HepG2 (cell line): ENCODE measurements at places on chromosomes 7 and 10.
A peak's percentile ranks its signal among the peaks of the same experiment; 100 is the strongest.

GRCh38 chr10:26361351-26361750, 76.8 kb upstream of the APBB1IP start:
- no peak for DNase-seq

DNA sequence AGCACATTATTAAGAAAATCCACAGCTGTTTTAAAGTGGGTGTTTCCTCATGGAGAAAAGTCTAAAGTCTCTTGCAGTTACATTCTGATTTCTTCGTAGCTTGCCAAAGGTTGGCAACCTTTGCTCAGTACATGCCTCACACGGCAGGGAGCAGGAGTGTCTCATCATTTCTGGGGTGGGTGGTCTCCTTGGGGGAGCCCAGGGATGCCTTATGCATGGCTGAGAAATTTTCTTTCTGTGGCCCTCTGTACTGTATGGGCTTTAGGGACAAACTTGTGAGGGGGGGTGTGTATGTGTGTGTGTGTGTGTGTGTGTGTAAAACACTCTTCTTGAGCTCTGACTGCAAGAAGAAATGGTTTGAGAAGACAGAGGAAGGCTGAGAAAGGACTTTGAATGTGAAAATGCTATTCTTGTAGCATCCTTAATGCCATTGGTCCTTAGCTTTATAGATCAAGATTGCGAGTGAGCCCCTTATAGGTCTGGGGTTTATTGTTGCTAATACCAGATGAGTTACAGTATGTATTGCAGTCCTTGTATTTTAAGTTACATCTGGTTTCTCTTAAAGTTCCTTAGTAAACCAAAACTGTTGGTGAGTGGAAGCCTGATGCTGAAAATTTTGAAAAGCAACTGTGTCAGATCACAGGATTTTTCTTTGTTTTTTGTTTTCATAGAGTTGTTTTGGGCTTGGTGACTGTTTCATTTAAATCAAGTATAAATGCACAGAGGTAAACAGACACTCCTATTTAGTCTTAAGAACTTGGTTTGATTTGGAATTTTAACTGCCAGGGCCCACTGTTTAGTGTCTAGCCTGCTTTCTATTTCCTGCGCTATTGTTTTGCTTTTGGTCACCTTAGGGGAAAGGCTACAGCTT, 242.0 kb downstream of the BICC1 start:
- no peak for DNase-seq

- DNase-seq: no peak
These were observed 704.0 kb upstream of the IGFBP3 start for GRCh38 chr7:46625032-46625431.

- DNase-seq: no peak
These were observed 116.8 kb downstream of the DIP2C start for GRCh38 chr10:572696-573095.

- no peak for DNase-seq
These were observed 68.4 kb downstream of the CDHR3 start for GRCh38 chr7:106031300-106032035.

GRCh38 chr7:116340943-116341907, 130.9 kb downstream of the TES start:
- no peak for DNase-seq

- DNase-seq: no peak
These were observed 98.7 kb upstream of the PPIF start for GRCh38 chr10:79248341-79249185.

DNA sequence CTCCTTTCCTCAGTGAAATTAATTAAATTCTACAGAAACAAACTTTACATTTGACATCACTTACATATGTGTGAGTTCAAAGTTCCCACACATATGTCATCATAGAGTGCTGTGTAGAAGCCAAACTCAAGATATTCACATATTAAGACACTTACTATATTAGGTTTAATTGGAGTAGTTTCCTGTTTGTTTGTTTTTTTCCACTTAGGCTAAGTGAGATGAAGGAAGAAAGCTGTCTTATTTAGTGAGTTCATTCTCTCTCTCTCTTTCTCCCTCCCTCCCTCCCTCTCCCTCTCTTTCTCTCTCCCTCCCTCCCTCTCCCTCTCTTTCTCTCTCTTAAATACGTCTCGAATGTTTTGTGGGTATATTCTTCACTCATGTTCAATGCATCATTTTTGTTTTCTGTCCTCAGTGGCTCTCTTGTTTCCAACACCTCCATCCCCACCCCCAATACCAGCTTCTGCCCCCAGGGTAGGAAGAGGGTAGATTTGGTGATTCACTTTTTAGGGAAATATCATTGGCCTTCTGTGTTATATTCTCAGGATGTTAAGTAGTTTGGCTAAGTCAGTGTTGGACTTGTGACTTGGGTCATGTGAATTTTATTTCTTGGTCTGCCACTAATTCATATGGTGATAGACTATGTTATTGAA, 262.0 kb downstream of the FRMD4A start:
- no peak for DNase-seq

- no peak for DNase-seq
These were observed 32.1 kb downstream of the KMT2C start for GRCh38 chr7:152403726-152404125.

DNA sequence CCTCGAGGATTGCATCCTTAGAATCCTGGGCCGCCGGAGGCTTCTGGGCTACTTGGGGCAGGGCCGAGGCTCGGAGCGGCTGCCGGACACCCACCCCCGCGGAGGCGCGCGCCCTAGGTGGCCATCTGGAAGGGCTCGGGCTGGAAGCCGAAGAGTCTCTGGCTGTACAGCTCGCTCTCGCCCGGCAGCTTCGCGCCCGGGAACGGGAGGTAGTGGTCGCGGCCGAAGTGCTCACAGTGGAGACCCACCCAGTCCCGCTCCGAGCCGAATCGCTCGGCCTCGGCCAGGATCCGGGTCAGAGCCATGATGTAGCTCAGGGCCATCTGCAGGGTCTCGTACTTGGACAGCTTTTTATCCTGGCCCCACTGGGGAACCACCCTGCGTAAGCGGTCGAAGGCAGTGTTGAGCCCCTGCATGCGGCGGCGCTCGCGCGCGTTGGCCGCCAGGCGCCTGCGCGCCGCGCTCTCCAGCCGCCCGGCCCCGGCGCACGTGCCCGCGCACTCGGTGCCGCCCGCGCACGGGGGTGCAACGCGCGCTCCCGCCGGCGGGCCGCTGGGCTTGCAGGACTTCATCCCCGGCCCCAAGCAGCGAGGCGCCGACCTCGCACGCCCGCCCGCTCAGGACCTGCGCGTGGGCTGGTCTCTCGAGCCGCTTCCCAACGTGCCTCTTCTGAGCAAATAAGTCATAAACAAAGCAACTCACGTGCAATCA, 652 bp downstream of the ATOH7 start:
- peak; percentile 30 for DNase-seq

GRCh38 chr7:8818406-8818805, 385.0 kb downstream of the NXPH1 start:
- no peak for DNase-seq

DNA sequence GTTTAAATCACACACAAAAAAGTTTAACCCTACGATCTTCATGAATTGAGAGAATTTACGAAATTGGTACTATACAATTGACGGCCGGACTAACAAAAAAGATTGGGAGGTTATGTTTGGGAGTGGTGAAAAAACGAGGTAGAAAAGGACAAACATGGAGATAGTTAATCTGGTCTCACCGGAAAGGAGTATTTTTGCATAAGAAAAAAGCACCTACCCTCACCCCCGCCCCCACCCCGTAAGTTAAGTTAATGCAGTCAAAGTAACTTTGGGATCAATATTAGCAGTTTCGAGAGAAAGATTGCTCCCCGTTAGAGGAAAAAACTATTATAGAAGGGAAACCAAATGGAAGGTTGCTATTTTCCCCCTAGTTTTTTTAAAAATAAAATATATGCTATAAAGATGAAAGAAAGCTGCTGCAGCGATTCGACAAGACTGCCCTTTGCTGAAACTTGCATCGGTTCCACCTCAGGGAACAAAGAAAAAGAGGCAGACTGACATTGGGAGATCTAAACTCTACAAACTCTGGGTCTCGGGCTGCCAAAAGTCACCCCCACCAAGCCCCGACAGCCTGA, 3.5 kb downstream of the SP8 start:
- no peak for DNase-seq

GRCh38 chr7:31478721-31479120, 35.2 kb upstream of the ITPRID1 start:
- DNase-seq: no peak

- DNase-seq: no peak
These were observed 182.2 kb downstream of the SPAG6 start for GRCh38 chr10:22527520-22527919.

DNA sequence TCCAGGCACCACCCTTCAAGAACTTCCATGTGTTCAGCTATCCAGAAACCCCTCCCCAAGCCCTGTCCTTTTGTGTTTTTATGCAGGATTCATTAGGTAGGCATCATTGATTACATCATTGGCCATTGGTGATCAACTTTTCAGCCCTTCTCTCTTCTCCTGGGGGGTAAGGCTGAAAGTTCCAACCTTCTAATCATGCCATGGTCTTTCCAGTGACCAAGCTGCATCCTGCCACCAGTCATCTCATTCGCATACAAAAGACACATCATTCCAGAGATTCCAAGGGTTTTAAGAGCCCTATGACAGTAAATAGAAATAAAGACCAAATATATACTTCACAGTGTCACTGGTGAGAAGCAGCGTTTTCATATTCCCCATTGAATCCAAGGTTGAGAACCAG, 48.2 kb downstream of the DNAJC12 start:
- no peak for DNase-seq

GRCh38 chr10:4771554-4772201, 54.3 kb upstream of the AKR1E2 start:
- peak; percentile 13 for DNase-seq

GRCh38 chr10:47009215-47009838, 98.1 kb downstream of the PTPN20 start:
- DNase-seq: no peak

DNA sequence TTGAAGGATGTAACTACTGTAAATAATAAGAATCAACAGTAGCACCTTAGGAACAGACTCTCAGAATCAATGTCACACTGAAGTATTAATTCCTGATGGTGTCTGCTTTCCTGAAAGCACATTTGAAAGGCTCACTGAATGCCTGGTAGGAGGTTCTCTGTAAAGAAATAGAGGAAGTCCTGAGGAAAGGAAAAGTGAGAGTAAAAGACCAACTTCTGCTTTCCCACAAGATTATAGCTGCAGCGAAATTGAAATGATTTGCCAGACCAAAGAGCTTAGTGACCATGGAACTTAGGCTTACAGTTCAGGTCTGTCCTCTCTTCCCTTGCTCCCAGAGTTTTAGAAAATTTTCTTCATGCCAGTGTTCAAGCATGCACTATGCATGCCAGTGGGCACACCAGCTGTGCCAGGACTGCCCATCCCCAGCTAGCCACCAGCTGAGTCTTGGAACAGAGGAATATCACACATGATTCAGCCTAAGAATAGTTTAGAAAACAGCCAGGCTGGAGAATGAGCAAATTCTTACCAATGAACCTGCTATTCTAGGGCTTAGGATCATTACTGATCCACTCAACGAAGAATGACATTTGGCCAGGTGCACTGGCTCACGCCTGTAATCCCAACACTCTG, 123.2 kb downstream of the HERPUD2 start:
- no peak for DNase-seq

GRCh38 chr7:30642789-30643188, 39.5 kb downstream of the CRHR2 start:
- no peak for DNase-seq

GRCh38 chr10:10687751-10688150, 329.9 kb upstream of the CELF2 start:
- DNase-seq: no peak

DNA sequence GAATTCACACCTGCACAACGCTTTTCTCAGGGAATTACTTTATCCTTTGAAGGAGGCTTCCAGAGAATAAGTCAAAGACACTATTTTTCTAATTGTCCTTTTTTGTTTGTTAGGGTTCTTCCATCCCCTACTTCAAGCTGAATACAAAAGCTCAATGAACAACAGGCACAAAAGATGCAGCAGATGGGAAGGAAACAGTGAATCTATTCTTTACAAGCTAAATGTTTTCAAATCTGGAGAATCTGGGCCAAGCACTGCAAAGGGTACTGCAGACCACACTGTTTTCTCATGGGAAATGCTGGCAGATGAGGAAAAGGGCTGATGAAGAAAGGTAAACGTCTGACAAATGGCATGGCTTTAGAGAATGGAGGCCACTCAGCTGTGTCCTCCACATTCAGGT, 18.5 kb downstream of the LIPA start:
- DNase-seq: no peak

- no peak for DNase-seq
These were observed 86.9 kb upstream of the MTPN start for GRCh38 chr7:136064081-136064480.

GRCh38 chr7:99748846-99749579, 14.0 kb upstream of the CYP3A7 start:
- no peak for DNase-seq

DNA sequence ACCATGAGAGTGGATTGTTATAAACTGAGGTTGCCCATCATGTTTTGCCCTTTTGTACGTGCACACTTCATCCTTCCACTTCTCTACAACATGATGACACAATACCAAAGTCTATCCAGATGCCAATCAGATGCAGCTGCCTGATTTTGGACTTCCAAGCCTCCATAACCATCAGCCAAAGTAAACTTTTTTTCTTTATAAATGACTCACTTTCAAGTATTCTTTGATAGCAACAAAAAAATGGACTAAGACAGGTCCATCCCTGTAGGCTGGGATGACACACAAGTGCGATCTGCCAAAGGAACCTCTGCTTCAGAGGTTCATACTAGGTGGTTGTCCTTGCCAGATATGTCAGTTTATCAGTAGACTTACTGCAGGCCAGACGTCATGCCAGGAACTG, 320.2 kb upstream of the FZD1 start:
- DNase-seq: no peak

GRCh38 chr7:25305831-25306230, 77.5 kb upstream of the NPVF start:
- DNase-seq: no peak

GRCh38 chr10:11023009-11023953, 5.6 kb downstream of the CELF2 start:
- DNase-seq: no peak

GRCh38 chr7:138455609-138456008, 4.5 kb upstream of the TRIM24 start:
- peak; percentile 52 for DNase-seq

- no peak for DNase-seq
These were observed 97.0 kb upstream of the ODAD2 start for GRCh38 chr10:28095791-28096378.

DNA sequence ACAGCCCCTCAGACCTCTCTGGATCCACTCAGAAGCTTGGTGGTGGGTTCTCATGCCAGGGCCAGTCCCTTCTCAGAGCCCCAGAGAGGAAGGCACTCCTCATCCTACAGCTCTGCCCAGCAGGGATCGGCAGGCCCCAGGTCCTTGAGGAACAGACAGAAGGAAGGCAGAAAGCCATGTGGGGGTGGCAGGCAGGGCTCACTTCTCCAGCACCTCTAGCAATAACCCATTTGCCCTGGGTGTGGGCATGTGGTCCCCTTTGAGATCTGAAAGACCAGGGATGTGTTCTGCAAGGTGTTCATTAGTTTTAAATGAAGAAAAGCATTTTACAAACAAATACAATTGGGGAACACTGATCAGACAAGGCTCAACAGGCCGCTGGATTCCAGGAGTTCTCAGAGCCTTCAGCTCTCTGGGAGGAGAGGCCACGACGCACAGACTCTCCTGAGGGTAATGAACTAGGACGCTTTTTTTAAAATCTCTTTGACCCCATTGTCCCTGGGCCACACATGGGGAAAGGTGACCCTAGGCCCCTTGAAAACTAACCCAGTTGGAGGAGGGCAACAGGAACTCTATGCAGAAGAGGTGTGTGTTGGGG, 40.6 kb downstream of the LDB3 start:
- DNase-seq: no peak
